ENCODE measurements at places on chromosomes 5 and 9.

GRCh38 chr9:20624201-20625002 lies 2.1 kb upstream of the MLLT3 start:
- peak; percentile 70 for DNase-seq

- DNase-seq, result no peak
These were observed 236.7 kb downstream of the PIK3R1 start for GRCh38 chr5:68452286-68452685.

- no peak for DNase-seq
These were observed 334.6 kb downstream of the MED10 start for GRCh38 chr5:6043491-6044310.

DNA sequence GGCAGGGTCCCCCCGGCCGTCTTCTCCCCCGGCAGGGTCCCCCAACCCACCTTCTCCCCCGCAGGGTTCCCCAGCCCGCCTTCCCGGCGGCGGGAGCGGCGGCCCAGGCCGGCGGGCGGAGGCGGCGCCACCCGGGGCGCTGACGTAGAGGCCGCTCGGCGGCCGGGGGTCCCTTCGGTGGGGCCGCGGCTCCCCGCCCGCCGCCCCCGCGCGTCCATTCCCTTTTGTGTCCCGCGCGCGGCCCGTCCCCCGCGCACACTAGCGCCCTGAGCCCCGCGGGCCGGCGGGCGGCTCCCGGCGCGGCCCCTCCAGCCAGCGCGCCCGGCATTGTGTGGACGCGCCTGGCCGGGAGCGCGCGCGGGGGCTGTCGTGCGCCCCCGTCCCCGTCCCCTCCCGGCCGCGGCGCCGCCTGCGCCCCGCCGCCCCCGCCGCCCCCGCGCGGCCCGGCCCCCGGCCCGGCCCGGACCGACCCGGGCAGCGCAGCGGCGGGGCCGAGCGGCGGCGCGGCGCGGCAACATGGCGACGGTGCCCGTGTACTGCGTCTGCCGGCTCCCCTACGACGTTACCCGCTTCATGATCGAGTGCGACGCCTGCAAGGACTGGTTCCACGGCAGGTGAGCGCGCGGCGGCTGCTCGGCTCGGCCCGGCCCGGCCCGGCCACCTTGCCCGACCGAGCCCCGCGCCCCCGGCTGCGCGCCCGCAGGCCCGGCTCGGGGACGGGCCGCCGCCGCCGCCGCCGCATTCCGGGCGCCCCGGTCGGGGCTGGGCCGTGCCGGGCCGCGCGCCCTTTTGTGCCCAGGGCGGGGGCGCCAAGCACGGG lies at the start of gene PHF2:
TSS of gene PHF2 (plus strand) at position 327 of the 820 bp plus-strand sequence. CDS start at position 517, 190 bp downstream.
- DNase-seq, result no peak
